ENCODE measurements at places on chromosomes 2 and 18.

GRCh38 chr18:9123520-9123919 is 13.1 kb upstream of the ANKRD12 start:
- no peak for DNase-seq

GRCh38 chr2:237096911-237097310 is 11.2 kb downstream of the COPS8 start:
- DNase-seq = no peak

DNA sequence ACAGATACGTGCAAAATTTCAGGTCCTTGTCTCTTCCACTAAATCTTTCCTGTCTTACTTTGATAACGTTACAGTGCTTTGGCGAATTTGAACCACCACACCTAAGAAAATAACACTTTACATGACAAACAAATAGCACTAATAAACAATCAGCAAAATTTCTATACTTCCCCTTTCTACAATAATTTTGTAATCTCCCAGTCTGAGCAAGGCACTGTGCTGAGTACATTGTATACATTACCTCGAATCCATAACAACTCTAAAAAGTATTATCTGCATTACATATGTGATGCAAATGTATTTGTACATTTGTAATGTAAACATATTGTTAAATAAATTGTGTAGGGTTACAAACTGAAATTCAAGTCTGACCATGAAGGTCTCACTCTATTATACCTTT is 49.9 kb downstream of the RTN4 start:
- no peak for DNase-seq

DNA sequence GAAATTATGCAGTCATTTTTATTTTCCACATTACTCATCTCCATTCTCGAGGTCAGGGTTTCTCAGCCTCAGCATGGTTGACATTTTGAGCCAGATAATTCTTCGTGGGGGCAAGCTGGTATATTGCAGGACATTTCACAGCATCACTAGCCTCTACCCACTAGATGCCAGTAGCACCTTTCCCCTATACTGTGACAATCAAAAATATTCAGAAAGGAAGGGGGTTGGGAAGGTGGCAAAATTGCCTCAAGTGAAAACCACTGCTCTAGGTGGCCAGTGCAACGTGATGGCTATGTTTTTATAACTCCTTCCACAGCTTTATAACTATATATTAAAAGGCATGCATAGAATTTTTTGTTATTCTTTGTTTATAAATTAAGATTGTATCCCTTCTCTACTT is 294.5 kb downstream of the CNTNAP5 start:
- DNase-seq = no peak

DNA sequence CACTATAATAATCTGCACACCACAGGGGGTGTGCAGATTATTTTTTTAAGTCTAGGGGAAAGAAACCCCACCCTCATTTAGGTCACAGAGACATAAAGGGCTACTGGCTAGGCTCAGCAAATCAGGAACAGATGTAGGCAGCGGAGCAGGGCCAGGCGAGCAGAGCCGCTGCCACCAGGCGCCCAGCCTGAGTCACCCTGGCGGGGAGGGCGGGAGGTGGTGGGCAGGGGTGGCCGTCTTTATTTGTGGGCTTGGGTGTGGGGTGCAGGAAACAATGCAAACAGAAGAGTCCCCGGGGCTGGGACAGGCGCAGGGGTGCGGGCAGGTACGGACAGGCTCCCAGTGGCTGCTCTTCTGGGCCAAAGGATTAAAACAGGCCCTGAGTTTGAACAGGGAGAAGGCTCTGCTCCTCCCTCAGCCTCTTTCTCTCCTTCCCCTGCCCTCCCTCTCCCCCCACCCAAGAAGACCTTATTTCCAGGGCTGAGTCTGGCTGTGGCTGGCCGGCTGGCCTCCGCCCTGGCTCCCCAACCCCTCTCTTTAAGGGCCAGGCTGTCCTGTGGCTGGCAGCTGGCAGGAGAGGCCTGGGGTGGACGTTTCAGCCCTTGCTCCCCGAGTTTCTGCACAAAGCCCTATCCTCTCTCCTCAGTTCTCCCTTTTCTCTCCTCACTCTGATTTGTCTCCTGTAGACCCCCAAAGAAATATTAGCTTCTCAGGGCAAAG is 142.9 kb upstream of the SMAD2 start:
- DNase-seq = no peak

DNA sequence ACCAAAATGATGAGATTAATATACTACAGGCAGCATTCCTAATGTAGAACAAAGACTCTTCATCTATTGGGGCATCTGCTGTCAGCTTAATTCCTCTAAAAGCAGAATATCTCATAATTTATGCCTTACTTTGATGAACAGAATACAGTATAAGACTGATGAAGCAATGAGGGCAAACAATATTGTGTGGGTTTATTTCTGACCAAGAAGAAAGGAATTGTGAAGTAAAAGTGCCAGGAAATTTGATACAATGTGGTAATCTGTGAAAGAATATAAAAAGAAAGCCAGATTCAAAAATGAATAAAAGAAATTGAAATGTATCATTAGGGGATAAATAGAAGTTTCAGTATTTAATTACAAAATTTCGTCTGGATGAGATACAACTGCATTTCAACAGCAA is 78.8 kb upstream of the TTC21B start:
- no peak for DNase-seq

DNA sequence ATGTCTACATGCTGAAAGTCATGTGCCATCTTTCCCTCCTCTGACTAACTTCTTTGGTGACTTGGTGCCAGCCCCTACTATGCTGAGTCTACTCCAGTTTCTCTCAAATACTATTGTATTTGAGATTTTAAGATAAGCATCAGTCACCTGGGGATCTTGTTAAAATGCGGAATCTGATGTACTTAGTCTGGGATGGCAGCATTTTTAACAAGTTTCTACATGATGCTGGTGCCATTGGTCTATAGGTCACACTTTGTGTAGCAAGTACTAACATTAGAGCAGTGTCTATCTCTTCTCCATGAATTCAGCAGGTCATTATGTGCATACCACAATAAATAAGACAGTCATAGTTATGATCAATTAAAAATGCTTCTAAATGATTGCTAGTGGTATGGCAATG is 106.9 kb downstream of the CERS6 start:
- DNase-seq = no peak

DNA sequence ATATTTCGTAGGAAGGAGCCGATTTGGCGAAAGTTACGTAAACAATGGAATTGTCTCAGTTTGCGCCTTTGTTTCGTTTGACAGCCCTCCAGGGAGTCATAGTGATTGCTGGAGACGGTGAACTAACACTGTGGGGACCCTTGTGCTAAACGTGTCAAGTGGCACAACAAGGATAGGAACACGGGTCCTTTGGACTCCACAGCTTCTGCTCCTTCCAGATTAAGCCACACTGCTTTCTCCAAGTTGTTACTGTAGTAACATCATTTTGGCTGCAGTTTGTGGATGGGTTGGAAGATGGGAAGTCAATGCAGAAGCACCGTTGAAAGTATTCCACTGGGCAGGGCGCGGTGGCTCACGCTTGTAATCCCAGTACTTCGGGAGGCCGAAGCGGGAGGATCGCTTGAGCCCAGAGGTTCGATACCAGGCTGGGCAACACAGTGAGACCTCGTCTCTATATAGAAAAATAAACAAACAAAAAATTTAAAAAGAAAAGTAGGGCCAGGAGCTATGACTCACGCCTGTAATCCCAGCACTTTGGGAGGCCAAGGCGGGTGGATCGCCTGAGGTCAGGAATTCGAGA is 636 bp upstream of the IMMT start:
- no peak for DNase-seq

DNA sequence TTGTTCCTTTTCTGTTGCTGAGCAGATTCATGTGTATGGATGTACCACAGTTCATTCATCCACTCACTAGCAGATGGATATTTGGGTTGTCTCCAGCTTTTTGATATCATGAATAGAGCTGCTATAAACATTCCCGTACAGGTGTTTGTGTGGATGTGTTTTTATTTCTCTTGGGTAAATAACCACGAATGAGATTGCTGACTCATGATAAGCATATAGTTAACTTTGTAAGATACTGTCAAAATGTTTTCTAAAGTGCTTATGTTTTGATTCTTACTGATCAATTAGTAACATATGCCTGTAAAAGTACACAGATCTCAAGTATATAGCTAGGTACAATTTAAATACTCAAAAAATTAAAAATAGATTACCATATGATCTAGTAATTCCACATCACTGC is 27.7 kb downstream of the TSN start:
- DNase-seq = no peak

- DNase-seq = no peak
Measured at GRCh38 chr2:112255875-112256274, 1.0 kb upstream of the ZC3H8 start.

DNA sequence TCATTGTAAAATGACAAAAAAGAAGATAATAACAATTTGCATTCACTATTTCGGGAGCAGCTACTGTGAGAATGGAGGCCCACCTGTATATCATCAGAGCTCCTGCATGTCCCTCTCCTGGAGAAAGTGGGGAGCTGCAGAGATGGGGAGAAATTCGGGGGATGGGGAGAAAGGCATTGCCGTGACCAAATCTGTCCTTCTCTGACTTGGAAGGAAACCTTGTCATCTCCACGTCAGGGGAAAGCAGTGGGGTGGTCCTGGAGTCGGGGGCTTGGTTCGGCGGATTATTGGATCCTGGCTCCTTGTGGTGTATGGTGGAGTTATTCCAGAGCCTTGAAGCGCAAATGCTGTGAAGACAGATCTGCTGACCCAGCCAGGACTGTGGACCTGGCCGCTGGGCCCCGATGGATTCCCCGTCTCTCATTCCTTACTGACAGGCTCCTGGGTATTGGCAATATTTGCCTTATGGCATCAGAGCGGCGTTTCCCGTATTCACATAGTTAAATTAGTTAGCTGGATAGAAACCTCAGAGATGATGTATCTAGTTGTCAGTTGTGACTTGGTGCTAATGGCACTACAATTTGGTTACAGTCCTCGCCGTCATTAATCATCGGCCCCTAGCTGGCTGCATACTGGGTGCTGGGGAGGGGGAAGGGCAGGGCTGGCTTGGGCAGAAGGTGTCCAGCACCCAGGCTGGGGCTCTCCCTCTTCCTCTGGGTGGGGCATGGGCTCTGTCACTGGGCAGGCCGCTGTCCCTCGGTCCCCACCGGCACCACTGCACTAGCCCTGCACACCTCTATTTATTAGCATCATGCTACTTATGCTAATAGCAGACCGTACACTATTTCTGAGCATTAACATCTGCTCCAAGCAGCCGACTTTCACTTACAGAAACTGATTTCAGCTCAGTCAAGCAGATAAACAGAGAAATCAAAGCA is 31.7 kb downstream of the CELF4 start:
- DNase-seq = no peak
